ENCODE measurements at places on chromosomes 5 and 9.
A peak's percentile ranks its signal among the peaks of the same experiment; 100 is the strongest.

- DNase-seq, result no peak
These were observed 1.1 kb downstream of the ADAMTS16 start for GRCh38 chr5:5141339-5141599.

DNA sequence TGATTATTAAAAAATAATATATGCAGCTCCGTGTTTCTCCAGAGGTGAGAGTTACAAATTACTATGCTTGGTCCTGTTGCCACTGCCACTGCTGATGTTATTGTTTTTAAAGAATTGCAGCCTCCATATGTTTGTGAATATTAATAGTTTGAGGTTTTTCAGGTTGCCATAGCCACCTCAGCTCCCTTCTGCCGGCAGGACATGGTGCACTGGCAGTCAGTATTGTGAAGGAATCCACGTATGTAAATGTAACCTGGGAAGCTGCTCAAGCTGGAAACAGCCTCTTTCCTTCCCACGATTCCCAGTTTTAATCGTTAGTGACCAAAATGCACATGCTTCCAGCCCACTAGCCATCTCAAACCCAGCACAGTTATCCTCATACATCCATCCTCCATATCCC, 184.4 kb upstream of the CCNG1 start:
- DNase-seq, result no peak

DNA sequence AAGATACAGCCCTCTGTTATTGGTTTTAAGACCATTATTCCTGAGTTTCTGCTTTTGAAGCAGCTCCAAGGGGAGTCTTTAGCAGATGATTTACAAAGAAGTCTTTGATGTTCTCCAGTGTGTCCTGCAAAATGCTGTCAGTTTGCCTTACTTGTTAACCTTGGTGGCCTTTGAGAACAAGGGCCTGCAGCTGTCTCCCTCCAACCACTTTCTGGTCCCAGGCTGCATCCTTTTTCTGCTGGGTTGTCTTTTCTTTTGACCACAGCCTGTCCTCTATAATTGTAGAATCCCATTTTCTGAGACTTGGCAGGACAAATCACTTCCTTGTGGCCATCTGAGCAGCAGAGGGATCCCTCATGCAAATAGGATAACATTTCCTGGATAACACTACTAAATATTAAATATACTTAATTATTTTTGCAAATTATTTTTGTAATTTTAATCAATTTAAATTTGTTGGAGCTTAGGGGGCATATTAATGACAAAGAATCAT, 281.4 kb downstream of the DMRT2 start:
- DNase-seq, result no peak

- DNase-seq, result no peak
These were observed 8.8 kb upstream of the BRD3 start for GRCh38 chr9:134076644-134077043.

- DNase-seq, result peak; percentile 96
These were observed 73.8 kb upstream of the IL17B start for GRCh38 chr5:149452665-149453617.

DNA sequence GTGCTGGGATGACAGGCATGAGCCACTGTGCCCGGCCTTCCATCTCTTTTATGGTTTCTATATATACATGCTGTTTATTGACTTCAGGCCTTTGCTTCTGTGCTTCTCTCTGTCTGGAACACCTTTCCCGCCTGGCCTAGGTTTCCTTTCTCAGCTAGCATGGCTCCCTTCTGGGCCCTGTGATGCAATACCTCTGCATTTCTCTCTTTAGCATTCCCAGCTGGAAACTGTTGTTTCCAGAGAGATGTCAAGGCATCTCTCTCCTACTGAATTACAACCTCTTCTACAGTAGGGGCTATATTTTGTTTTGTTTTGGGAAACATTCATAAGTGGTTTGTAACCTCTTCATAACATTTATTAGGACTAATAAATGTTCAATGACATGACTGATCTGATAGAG, 57.1 kb downstream of the RPS23 start:
- no peak for DNase-seq

DNA sequence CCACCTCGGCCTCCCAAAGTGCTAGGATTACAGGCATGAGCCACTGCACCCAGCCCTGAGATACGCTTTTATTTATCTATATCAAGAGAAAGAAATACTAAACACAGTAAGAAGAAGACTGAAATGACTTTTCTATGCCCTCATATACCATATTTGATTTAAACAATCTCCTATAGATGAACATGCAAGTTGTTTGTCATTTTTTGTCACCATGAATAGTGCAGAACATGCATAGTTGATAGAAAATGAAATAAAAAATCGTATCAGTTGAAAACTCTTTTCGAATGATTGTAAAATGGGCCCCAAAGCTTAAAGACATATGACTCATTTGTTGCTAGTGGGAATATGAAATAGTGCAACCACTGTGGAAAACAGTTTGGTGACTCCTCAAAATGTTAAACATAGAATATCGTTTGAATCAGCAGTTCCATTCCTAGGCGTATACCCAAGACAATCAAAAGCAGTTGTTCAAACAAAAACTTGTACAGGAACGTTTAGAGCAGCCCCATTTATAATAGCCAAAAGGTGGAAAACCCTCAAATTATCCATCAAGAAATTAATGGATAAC, 61.4 kb upstream of the ANKH start:
- DNase-seq, result peak; percentile 50

- DNase-seq, result no peak
These were observed 14.1 kb downstream of the ASPN start for GRCh38 chr9:92468206-92468605.

- no peak for DNase-seq
These were observed 128.7 kb downstream of the SPOCK1 start for GRCh38 chr5:137370096-137371071.

DNA sequence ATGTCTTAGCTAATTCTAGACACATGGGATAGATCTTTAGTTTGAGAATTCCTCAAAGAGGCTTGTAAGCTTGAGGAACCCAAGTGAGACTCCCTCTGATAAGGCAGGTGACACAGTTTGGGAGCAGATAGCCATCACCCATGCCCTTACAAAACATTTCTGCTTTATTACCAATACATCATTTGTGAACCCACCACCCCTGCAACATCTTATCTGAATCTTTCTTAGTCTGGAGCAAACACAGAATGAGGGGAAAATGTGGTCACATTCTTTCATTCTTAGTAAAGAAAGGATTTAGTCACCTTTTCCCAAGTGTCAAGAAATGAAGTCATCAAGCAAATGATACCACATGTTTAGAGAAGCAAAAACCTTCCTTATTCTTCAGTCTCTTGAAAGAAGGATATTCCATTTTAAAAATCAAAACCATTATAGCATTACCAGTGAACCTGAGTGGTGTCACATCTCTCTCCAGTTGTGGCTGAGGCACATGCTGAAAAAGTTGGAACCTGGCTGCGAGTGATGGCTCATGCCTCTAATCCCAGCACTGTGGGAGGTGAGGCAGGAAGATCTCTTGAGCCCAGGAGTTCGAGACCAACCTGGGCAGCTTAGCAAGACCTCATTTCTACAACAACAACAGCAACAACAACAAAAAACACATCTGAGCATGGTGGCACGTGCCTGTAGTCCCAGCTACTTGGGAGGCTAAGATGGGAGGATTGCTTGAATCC, 65.9 kb downstream of the PRKACG start:
- DNase-seq, result no peak

GRCh38 chr5:143402553-143403333, 743 bp downstream of the NR3C1 start:
- no peak for DNase-seq

DNA sequence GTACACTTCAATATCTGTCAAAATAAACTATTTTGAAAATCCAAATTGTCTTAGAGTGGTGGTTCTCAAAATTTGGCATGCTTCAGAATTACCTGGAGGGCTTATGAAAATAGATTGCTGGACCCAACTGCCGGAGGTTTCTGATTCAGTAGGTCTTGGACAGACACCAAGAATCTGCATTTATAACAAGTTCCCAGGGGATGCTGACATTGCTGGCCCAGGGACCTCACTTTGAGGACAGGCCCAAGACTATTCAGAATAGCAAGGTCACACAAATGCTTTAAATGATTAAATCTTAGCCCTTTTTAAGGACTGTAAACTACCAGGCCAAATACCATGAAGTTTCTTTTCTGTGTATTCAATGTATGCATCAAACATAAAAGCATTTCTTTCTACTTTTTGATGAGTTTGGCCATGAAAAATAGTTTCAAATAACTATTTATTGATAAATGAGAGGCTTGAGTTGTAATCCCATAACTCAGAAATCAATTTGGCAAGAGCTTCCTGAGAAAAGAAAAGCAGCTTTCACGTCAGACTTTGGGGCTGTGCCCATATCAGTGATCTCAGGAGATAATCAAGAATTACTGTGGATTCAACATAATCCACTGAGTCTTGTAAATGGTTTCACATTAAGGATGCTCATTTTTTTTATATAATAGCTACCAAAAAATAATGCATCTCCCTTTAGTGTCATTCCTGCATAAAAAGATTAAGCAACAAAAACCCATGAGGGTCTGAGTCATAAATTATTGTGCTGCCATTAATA, 191.4 kb downstream of the FRMD3 start:
- DNase-seq, result no peak

- DNase-seq, result no peak
These were observed 31.3 kb downstream of the CPEB4 start for GRCh38 chr5:173919443-173919842.

GRCh38 chr5:174733091-174733690, 8.8 kb downstream of the MSX2 start:
- no peak for DNase-seq

DNA sequence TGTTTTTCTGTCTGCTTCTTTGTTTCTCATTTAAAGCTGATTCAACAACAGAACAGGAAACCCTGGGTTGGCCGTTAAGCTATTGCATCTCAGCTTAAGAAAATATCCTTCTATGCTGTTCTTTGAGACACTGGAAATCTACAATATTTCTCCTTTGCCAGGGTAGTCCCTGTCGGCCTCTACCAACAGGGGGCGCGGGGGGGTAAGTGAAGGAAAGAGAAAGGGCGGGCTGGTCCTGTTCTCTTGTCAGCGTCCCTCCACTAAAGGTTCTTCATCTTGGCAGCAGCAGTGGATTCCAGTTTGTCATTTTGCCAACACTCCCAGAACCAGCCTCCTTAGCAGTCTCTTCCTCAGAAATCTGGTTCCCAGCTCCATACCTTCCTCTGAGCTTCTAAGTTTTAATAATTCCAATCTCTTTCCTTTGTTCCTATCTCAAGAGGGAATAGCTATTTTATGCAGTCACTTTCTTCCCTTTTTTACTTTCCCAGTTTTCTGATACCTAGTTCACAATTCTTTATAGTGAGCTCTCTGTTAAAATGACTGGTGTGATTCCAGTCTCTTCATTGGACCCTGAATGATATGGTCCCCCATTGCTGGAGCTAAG, 222.3 kb downstream of the GLIS3 start:
- DNase-seq, result peak; percentile 85

GRCh38 chr5:180155365-180155926, 53.6 kb downstream of the RASGEF1C start:
- no peak for DNase-seq

DNA sequence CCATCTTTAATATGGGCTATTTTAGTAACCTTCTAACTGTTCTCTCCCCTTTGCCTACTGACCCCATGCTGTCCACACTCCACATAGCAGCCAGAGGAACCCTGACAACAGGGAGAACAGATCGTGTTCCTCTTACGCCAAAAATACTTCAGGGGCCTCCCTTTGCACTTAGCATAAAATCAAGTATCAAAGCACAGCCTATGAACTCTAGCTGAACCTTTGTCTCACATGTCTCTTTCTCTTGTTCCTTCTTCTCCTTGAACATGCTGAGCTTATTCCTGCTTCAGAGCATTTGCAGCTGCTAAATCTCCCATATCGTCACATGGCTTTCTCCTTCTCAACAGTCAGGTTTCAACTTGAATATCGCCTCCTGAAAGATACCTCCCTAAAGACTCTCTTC, 698.8 kb upstream of the C9orf72 start:
- no peak for DNase-seq

DNA sequence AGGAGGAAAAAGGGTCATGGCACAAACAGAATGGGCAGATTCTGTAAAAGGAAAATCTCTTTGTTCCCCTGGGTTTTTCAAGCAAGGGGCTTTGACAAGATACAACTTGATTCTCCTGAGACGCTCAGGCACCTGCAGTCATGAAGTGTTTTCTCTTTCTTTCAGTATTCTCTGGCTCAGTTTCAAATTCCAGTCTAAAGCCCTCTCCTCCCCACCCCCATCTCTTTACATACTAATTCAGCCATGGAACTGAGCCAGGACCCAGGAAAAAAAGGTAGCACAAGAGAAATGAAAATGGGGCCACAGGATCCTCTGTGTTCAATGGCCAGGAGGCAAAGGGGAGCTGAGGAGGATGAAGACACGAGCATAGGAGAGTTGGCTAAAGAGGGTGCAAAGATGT, 408.4 kb downstream of the SPOCK1 start:
- no peak for DNase-seq

DNA sequence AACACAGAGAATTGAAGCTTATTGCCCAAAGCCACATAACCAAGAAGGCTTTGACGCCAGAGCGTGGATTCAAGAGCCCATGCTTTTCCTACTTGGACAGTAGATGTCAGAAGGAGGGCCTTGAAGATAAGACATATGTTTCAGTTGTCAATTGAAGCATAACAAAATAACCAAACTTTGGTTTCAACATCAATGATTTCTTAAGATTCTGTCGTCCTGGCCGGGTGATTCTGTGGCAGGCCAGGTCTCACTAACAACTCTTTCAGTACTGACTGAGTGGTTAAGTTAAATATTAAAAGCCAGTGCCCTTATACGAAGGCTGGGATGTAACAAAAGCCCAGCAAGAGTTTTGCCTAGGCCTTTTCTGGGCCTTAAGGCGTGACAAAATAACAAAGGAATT, 94.0 kb downstream of the RCL1 start:
- no peak for DNase-seq

GRCh38 chr5:172939611-172940267, 19.5 kb upstream of the RPL26L1 start:
- DNase-seq, result no peak

GRCh38 chr9:96168882-96169281, 133.1 kb downstream of the HSD17B3 start:
- DNase-seq, result no peak

- DNase-seq, result no peak
These were observed 36.0 kb downstream of the DOCK8 start for GRCh38 chr9:250625-251024.

- DNase-seq, result peak; percentile 75
These were observed 11.0 kb downstream of the PLIN2 start for GRCh38 chr9:19116107-19116790.

- DNase-seq, result no peak
These were observed 197.9 kb upstream of the ADAMTS16 start for GRCh38 chr5:4941957-4942830.

GRCh38 chr5:91495699-91496098, 112.6 kb upstream of the ARRDC3 start:
- DNase-seq, result no peak

- DNase-seq, result no peak
These were observed 16.5 kb upstream of the RLN2 start for GRCh38 chr9:5321058-5321457.
